Activated CD8-positive, alpha-beta T cell treated with anti-CD3 and anti-CD28 coated beads for 36 hours (primary cell): ENCODE measurements at places on chromosomes 4 and X. TPM values are rescaled to one million over a fixed set of nuclear protein-coding genes. Genes with fewer than 3 reads are reported as not detected.

DNA sequence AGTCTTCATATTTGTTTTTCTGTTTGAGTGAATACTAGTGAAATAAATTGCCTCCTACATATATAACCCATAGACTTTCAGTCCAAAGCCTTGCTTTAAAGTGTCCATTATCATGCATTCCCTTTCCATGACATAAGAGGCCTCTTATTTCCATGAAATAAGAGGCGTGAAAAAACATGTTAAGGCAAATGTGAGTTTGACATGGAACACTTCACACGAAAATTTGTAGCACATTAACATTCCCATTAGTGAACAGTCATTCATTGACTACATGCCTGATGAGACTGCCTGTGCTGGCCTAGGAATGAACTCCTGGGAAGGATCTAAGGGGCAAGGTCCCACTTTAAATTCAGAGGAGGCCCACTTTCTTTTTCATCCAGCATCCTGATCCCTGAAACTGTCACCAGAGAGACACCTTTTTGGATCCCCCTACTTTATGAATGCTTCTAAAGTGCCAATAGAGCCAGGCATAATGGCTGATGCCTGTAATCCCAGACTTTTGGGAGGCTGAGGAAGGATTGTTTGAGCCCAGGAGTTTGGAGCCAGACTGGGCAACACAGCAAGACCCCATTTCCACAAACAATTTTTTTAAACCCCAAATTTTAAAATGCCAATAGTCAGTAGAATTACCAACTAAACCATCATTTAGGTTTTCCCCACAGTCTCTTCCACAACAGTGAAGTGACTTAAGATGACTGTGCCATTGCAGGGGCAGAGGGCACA is 6.7 kb downstream of the RTL8B start:
- no peaks in the 10 kb centered on the region for H3K4me1 ChIP-seq
- no peak overlapping the region for H3K27ac ChIP-seq
- no peaks in the 10 kb centered on the region for H3K36me3 ChIP-seq
- DNase-seq, result no peak
- peaks cover under 1% of the 10 kb centered on the region for H3K27me3 ChIP-seq

Gene NR3C2
- 6.1 TPM for total RNA-seq

- H3K4me3 ChIP-seq, result peak overlapping the region; percentile 81
- peaks cover 48% of the 10 kb centered on the region for H3K27me3 ChIP-seq
- no peak overlapping the region for H3K27ac ChIP-seq
- H3K36me3 ChIP-seq, result no peaks in the 10 kb centered on the region
- H3K4me1 ChIP-seq, result peaks cover 18% of the 10 kb centered on the region
- peak; percentile 33 for DNase-seq
These were observed 685 bp upstream of the NDNF start for GRCh38 chr4:121073004-121073435.

- H3K4me1 ChIP-seq, result no peaks in the 10 kb centered on the region
- H3K27me3 ChIP-seq, result no peaks in the 10 kb centered on the region
- H3K27ac ChIP-seq, result no peak overlapping the region
- H3K4me3 ChIP-seq, result no peak overlapping the region
These were observed 59.0 kb downstream of the SEL1L3 start for GRCh38 chr4:25803720-25804225.

Gene GAGE12E
- not detected for total RNA-seq

- H3K4me1 ChIP-seq, result no peaks in the 10 kb centered on the region
- no peak overlapping the region for H3K27ac ChIP-seq
- no peaks in the 10 kb centered on the region for H3K27me3 ChIP-seq
- DNase-seq, result no peak
These were observed 150.0 kb downstream of the SPRY1 start for GRCh38 chr4:123546573-123547060.

DNA sequence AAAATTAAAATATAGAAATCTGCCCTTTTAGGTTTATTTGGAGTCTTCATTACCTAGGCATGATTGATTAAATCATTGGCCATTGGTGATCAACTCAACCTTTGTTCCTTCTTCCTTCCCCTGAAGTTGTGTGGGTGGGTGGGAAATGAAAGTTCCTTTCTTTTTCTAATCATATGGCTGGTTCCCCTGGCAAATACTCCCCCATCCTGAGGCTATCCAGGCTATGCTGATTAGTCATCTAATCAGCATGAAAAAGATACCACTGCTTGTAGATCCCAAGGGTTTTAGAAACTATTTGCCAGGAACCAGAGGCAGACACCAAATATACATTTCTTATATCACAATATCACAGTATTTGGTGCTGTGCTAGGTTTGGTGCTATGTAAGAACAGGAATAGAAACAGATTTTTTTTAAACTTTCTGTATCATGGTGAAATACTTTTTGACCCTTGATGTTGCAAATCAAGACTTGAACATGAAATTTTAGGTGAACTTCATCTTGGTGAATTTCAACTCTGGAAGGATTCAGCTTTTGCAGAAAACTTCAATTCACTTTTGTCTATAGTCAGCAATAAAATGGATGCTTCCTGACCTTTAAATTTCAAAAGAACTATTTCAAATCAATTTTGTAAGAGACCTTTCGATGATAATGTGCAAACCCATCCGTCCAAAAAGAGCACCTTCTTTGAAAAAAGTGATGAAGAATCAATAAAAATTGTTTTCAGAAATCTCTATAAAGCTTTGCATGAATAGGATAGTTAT is 71.1 kb downstream of the CCSER1 start:
- no peaks in the 10 kb centered on the region for H3K36me3 ChIP-seq
- no peaks in the 10 kb centered on the region for H3K27me3 ChIP-seq
- H3K4me1 ChIP-seq, result no peaks in the 10 kb centered on the region
- H3K27ac ChIP-seq, result no peak overlapping the region

DNA sequence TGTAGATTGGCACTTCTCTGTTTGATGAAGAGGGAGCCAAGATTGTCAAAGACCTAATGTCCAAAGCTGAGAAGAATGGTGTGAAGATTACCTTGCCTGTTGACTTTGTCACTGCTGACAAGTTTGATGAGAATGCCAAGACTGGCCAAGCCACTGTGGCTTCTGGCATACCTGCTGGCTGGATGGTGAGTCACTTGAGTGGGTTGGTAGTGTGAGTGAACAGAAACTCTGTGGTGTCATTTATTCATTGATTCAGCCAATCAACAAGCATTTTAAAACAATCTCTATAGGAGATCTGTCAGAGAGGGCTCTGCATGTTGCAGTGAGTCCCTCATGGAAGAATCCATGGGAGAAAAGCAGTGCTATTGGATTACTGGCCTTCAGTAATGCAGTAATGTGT is 16.3 kb downstream of the TAF9B start:
- DNase-seq, result peak; percentile 64
- peaks cover 45% of the 10 kb centered on the region for H3K4me1 ChIP-seq
- H3K27me3 ChIP-seq, result no peaks in the 10 kb centered on the region

DNA sequence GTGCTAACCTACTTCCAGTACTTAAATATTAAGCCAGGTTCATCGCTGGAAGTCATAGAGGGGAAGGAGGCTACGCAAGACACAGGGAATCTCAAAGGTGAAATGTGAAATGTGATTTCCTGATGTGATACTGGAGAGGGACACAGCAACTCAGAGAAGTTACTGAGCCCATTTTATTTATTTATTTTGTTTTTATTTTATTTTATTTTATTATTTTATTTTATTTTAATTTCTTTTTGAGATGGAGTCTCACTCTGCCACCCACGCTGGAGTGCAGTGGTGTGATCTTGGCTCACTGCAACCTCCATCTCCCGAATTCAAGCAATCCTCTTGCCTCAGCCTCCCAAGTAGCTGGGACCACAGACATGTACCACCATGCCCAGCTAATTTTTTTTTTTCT is 19.7 kb downstream of the CLRN2 start:
- H3K4me1 ChIP-seq, result no peaks in the 10 kb centered on the region
- no peak for DNase-seq
- no peak overlapping the region for H3K27ac ChIP-seq
- peaks cover 3% of the 10 kb centered on the region for H3K27me3 ChIP-seq
- H3K4me3 ChIP-seq, result no peak overlapping the region

GRCh38 chr4:189765301-189765700 is 175.4 kb upstream of the FRG1 start:
- no peak for DNase-seq
- no peak overlapping the region for H3K27ac ChIP-seq
- no peaks in the 10 kb centered on the region for H3K36me3 ChIP-seq
- no peak overlapping the region for H3K4me3 ChIP-seq
- H3K4me1 ChIP-seq, result no peaks in the 10 kb centered on the region
- H3K27me3 ChIP-seq, result no peaks in the 10 kb centered on the region

DNA sequence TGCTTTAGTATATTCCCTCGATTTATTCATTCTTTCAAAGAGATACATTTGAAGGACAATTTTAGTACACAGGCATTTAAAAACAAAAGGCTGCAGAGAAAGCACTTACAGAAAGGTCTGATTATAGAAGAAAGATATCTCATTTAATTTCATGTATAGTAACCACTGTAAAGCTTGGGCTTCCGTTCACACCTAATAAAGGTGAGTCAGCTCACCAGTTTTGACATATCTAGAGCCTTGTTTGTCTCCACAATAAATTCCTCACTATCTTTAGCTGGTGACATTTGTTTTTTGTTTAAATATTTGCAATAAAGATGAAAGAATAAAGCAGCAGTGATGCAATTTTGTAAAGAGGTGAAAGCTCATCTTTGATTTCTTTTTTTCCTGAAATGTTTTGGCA is 1.1 kb upstream of the EPHA5 start:
- H3K36me3 ChIP-seq, result no peaks in the 10 kb centered on the region
- H3K4me3 ChIP-seq, result no peak overlapping the region
- H3K4me1 ChIP-seq, result peaks cover 6% of the 10 kb centered on the region
- H3K27ac ChIP-seq, result no peak overlapping the region
- DNase-seq, result no peak

Gene ARHGEF38
- total RNA-seq, result not detected

GRCh38 chr4:26864899-26865298 is 4.3 kb downstream of the STIM2 start:
- H3K4me1 ChIP-seq, result peaks cover 60% of the 10 kb centered on the region
- no peaks in the 10 kb centered on the region for H3K27me3 ChIP-seq
- H3K4me3 ChIP-seq, result peak overlapping the region; percentile 26
- H3K36me3 ChIP-seq, result peaks cover 9% of the 10 kb centered on the region
- H3K27ac ChIP-seq, result peak overlapping the region; percentile 32
- DNase-seq, result no peak

DNA sequence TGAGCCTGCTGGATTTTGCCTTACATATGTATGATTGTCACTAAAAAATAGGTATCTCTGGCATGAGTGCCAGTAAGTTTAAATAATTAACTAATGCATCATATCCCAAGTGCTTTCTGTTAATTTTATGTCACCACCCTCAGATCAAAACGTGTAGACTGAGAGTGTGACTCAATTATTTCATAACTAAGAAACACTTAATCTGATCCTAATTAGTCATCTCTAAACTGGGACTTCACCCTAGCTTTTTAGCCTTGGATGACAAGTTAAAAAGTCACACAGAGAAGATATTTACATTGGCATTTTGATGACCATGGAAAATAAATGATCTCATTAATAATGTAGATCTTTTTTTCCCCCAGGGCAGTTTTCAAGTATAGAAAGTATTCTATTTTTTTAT is 23.1 kb upstream of the SLC6A14 start:
- no peaks in the 10 kb centered on the region for H3K4me1 ChIP-seq
- H3K4me3 ChIP-seq, result no peak overlapping the region
- no peaks in the 10 kb centered on the region for H3K36me3 ChIP-seq
- no peak for DNase-seq

DNA sequence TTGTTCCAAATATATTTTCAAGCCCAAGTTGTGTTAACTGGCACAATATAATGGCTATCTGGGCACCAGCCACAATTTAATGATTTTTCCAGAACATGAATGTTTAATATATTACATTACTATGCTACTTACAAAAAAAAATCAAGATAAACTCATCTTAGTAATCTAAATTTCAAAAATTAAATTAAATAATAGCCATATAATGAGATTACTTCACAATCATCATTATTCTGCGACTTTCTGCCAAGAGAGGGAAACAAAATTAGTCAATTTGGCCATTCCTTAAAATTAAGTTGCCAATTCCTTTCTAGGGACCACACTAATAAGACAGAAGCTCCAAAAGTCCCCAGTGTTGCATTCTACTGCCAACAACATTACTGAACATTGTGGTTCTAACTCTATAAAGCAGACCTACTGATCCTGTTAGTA is 7.5 kb downstream of the NEK1 start:
- H3K27ac ChIP-seq, result peak overlapping the region; percentile 49
- H3K27me3 ChIP-seq, result no peaks in the 10 kb centered on the region
- peaks cover 37% of the 10 kb centered on the region for H3K4me1 ChIP-seq
- no peak overlapping the region for H3K4me3 ChIP-seq
- peaks cover 13% of the 10 kb centered on the region for H3K36me3 ChIP-seq
- DNase-seq, result no peak

DNA sequence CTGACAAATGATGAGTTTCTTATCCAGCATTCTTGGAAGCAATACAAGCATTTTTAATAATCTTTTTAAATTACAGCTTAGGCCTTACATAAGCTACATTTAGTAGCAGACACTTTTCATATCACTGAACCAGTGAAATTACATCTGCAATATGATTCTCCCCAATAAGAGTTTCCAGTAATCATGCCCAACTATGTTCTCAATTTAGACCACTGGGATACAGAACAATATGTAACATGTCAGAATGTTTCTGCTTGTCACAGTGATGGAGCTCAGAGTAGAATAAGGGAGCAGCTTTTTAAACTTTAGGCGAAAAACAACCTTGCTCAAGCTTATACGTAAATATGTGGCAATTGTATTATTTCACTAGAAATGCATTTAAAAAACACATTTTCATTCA is 1132.2 kb downstream of the FAT4 start:
- H3K4me1 ChIP-seq, result no peaks in the 10 kb centered on the region
- no peak overlapping the region for H3K4me3 ChIP-seq
- DNase-seq, result no peak
- H3K27ac ChIP-seq, result no peak overlapping the region

Gene MAGEA1
- not detected for total RNA-seq

Gene MAGEE2
- total RNA-seq, result not detected

DNA sequence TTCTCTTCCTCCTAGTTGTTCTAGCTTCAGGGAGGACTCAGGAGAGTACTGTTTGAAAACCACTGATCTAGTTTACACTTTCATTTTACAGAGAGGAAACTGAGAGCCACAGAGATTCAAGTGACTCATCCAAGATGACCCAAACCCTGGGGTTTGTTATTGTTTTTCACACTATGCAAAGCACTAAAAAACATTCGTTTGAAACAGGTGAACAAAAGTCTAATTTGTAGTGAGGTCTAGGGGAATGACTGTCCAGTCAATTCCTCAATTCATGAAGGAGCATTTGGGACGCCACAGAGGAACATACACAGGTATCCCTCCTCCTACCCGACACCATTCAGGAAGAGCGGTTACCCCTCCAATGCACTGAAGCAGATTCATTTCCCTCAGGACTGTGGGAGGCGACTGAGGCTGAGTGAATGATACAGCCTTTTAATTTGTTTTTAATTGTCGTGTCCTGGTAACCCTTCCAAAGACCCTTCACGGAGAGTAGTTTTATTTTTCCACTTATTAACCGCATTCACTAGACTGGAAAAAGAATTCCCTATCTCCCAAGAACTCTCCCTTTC is 30.3 kb downstream of the TLR10 start:
- no peak overlapping the region for H3K4me3 ChIP-seq
- no peaks in the 10 kb centered on the region for H3K27me3 ChIP-seq
- peaks cover 8% of the 10 kb centered on the region for H3K4me1 ChIP-seq

Gene SSX3
- total RNA-seq, result not detected

Gene RBM47
- 0.13 TPM for total RNA-seq
